ENCODE measurements at places on chromosomes 1 and 21.

DNA sequence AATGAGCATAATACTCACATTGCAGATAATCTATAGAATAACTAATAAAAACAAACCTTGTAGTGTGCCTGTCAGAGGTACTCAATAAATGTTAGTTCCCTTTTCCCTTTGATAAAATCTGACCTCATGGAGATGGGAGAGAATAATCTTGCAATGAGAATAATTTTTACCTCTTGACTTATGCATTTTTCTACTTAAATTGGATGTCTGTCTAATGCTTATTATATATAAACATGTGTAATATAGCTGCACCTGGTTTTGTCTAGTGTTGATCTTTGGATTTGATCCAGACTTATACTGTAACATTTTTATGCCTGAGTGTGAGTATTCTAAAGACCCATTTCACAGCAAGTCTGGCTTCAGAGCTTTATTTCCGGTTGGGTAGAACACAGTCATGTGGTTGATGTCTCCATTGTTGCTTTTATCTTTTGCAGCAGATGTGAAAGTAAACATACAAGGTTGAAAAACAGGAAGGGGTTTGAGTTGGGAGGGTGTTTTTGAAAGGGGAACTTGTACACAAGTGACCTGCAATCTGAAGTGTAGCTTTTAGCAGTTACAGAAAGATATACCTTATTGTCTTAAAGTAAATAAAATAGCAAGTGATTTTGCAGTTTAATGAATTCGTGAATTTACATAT lies 12.4 kb downstream of the EPB41 start:
- peak; percentile 32 for DNase-seq

DNA sequence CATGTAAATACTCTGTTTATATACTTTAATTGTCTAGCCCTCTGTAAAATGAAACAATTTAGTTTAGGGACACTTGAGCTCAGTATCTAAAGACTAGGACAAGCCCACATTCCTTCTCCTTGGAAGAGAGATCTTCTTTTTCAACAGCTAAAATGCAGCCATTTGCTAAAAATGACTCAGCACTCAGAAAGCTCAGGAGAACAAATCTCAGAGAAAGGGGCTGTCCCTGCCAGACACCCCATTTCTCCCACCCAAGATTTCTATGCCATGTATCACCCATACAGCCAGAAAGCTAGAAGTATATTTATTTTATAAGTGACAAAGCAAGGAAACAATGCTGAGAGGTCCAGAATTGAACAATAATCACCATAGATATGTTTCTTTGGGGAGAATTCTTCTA lies 23.2 kb upstream of the PRDX6 start:
- DNase-seq: no peak

DNA sequence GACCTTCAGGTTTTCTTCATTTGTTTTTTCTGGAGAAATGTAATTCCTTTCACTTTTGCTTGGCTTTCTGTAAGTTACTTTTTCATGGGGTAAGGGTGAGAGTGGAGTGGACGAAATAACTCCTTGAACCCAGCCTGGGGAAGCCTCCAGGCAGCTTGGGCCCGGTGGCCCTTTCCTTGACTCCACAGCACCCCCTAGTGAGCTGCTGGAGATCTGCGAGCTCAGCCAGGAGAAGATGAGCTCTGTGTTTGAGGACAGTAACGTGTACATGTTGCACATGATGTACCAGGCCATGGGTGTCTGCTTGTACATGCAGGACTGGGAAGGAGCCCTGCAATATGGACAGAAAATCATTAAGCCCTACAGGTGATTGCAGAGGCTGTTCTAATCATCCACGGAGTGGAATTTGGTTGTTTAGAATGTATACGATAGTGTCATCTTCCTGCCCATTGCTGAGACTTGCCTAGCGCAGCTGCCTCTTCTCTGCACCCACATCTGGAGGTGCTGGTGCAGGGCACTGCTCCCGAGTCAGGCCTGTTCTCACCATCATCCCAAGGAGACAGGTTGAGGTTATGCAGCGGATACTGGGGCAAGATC lies 51.0 kb downstream of the SMYD2 start:
- peak; percentile 47 for DNase-seq

GRCh38 chr1:245388687-245389086 lies 233.9 kb downstream of the KIF26B start:
- DNase-seq: no peak

- DNase-seq: no peak
Measured at GRCh38 chr1:204879351-204879750, 8.7 kb downstream of the NFASC start.

DNA sequence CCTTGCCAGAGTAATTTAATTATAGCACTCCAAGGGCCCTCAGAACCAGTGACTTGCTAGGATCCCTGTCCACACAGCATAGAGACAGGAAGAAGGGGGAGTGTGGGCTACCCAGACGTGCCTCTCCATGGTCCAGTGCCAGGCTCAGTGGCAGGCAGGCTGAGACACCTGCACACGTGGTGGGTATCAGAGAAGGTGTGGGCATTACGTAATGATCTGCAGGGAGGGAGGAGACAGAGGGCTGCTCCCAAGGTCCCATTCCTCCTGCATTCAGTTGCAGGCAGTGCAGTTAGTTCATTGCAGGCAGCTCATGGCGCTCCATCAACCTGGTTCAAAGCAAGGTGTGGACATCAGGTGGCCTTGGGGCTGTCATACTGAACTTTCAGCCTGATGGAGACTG lies 49.9 kb downstream of the C8B start:
- no peak for DNase-seq

DNA sequence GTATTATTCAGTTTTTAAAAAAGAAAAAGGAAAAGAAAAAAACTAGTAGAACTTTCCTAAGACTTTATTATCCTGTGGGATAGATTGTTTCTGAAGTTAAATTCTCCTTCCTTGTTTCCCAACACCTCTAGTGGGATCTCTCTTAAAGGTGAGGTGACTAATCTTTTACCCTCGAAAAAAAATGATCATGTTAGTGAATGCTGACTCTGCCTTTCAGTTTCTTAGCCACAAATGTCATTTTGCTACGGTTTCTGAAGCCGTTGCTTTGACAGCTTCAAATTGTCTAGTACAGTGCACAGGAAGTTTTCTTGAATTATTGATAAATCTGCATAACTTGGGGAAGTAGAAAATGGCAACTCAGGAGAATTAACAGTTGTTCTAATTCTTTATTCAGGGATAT lies 13.0 kb upstream of the NEK7 start:
- DNase-seq: no peak

GRCh38 chr1:220776720-220777326 lies 9.9 kb upstream of the MTARC1 start:
- peak; percentile 65 for DNase-seq

GRCh38 chr1:56256153-56257000 lies 323.0 kb downstream of the PLPP3 start:
- DNase-seq: no peak

GRCh38 chr1:68149110-68149798 lies 83.1 kb downstream of the WLS start:
- DNase-seq: no peak

- no peak for DNase-seq
Measured at GRCh38 chr1:33061834-33062233, 19.1 kb upstream of the AZIN2 start.

- DNase-seq: no peak
Measured at GRCh38 chr1:39047374-39048229, 21.5 kb downstream of the NDUFS5 start.

DNA sequence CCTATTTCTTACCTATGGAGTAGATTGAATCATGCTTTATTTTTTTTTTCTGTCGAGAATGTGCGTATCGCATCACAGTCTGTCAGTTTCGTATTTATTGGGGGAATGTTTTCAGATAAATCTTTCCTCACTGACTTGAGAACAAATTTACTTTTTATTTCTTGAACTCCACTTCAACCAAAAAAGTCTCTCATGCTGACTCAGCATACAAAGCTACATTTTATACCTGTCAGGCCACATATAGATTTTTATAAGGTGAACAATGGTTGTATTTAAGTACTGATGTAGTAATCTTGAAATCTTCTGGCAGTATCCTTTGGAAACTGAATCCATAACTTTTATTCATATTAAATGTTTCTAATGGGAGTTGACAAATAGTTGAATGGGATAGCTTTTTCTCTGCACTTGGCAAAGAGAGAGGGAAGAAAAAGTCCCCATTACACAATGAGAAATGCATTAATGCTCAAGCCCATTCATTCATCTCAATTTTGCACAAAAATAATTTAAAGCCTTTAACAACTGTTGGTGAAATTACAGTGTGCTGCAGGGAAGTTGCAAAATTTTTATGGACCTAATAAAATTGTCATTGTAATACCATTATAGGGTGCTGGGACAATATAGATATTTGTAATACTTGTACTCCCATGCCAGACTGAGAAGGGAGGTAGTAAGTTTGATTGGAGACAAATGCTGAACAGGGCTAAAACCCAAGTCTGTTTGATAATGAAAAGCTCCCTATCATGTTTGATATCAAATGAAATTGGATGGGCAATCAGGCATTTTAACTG lies 367.6 kb downstream of the HLX start:
- no peak for DNase-seq

DNA sequence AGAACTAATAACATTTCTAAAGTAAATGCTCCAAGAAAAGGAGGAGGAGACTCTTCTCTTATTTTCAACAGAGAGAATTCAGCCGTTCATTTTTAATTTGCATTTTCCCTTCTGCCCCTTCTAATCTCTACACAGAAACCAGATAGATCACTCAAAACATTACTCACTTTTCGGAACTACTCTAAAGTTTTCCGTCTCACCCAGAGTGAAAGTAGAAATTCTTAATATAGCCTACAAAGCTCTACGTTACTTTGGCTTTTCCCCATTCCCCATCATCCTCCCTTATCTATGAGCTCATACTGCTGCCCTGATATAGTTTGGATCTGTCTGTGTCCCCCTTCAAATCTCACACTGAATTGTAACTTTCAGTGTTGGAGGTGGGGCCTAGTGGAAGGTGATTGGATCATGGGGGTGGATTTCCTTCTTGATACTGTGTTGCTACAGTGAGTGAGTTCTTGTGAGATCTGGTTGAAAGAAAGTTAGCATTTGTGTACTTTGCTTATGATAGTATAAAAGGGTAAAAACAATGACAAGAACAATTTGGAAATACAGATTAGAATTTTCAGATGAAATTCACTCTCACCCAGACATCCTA lies 188.2 kb downstream of the AMY1C start:
- no peak for DNase-seq

GRCh38 chr1:108532730-108533129 lies 27.2 kb upstream of the EEIG2 start:
- no peak for DNase-seq

- no peak for DNase-seq
Measured at GRCh38 chr21:41726970-41727783, 39.7 kb downstream of the RIPK4 start.

- DNase-seq: no peak
Measured at GRCh38 chr1:178645157-178645807, 79.8 kb upstream of the RALGPS2 start.

Data from stimulated activated CD4-positive, alpha-beta T cell treated with anti-CD3 and anti-CD28 coated beads, Interleukin-12 subunit alpha, Interleukin-12 subunit beta, amount 100 ng/mL, for 48 hours (primary cell).